Trophoblast cell (in vitro differentiated cells and primary cell): ENCODE measurements at places on chromosomes 16 and 17.

- H3K36me3 ChIP-seq, result no peaks in the 10 kb centered on the region
- H3K27me3 ChIP-seq, result no peaks in the 10 kb centered on the region
- H3K4me3 ChIP-seq, result no peak overlapping the region
- peaks cover 3% of the 10 kb centered on the region for H3K4me1 ChIP-seq
- DNase-seq, result peak; percentile 43
Measured at GRCh38 chr17:42386777-42387657, 1.2 kb downstream of the STAT3 start.

- H3K4me1 ChIP-seq, result peaks cover 6% of the 10 kb centered on the region
- no peaks in the 10 kb centered on the region for H3K27me3 ChIP-seq
- no peak for DNase-seq
Measured at GRCh38 chr16:85537795-85538401, 75.2 kb upstream of the GSE1 start.

DNA sequence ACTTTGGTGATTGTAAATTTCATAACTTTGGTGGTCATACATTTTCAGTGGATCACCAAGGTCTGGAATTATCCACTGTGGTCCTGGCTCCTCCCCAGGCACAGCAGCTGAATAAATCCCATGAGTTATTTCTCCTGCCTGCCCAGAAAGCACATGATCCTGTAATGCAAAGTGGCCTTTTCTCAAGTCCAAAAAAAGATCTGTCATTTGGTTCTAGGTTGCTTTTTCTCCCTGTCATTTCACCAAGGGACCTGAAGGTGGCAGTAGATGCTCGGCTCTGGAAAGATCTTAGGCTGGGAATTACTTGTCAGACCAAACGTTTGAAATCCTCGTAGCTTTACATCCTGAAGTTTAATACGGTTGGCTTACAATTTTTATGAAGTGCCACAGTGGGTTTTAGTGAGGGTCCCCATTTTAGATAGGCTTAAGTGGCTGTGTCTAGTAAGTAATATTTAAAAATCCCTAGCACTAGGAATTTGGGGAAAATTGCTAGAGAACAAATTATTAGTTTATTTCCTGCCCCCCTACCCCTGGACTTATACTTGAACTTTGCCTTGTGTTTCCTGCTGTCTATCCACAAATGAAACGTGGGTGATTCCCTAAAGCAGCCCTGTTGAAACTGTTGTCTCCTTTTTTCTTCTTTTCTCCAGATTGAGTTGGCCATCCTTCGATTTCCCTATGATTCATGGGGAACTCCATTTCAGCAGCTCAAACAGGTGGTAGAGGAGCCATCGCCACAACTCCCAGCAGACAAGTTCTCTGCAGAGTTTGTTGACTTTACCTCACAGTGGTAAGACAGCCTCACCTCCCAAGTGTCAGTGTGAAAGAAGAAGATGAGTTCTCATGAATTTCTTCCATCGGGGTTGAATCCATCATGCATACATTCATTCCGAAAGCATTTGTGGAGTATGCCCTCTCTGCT lies 111.7 kb downstream of the MAP2K6 start:
- peak; percentile 86 for DNase-seq
- no peak overlapping the region for H3K27ac ChIP-seq
- no peak overlapping the region for H3K4me3 ChIP-seq
- H3K27me3 ChIP-seq, result no peaks in the 10 kb centered on the region
- H3K4me1 ChIP-seq, result no peaks in the 10 kb centered on the region

DNA sequence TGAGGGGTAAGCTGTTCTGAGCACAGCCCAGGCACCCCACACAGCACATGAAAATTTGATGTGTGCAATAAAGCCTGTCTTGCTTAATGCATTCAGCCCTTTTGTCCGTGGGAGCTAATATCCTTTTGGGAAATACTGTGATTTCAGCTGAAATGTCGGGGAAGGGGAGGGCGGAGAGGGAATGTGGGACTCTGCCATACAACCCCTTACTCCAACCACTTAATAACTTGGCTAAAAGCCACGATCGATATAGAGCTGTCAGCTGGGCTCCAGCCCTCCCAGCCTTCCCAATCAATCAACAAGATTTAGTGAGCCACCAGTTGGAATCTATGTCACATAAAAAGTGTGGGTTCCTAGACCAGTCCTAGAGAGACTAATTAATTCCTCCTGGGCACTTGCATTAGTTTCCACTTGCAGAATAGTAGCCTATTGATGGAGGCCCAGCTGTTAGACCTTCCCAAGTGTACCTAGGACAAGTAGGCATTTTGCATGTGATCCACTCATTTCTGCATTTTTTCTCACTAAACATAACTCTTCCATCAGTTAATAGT lies 82.7 kb upstream of the PIRT start:
- H3K4me1 ChIP-seq, result no peaks in the 10 kb centered on the region
- H3K27ac ChIP-seq, result no peak overlapping the region
- H3K36me3 ChIP-seq, result no peaks in the 10 kb centered on the region

GRCh38 chr16:62256406-62256805 lies 220.2 kb upstream of the CDH8 start:
- no peaks in the 10 kb centered on the region for H3K27me3 ChIP-seq
- H3K27ac ChIP-seq, result no peak overlapping the region
- no peaks in the 10 kb centered on the region for H3K36me3 ChIP-seq
- no peak overlapping the region for H3K4me3 ChIP-seq
- no peak for DNase-seq

DNA sequence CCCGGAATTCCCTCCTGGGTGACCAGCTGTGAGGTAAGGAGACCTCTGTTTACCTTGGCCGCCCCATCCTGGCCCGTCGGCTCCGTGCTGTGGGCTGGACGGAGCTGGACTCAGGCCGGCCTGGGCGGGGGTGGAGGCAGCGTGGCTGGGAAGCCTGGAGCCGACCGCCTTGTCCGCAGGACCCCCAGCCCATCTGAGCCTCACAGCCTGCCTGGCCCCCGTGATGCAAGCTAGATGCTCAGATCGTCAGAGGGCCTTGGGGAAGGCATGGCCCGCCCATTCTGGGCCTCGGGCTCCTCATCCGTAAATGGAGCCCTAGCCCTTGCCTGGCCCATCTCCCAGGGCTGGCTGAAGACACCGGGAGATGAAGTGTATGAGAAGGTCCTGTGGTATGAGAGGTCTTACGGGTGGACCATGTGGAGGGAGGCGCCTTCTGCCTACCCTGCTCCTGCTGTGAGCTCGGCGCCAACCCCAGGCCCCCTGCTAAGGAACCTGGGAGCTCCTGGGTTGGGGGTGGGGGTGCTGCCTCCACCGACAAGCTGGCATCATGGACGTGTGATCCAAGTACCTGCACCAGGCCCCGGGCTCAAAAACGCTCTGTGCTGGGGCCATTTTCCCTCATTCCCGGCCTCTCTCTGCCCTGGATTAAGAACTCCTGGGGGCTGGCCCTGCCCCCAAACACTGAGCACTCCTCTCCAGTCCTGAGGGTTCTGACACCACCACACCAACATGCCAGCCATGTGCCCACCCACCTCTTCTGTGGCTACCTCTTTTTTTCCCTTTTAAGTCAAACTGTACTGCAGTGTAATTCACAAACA lies 5.4 kb upstream of the P2RX1 start:
- no peak overlapping the region for H3K27ac ChIP-seq
- no peaks in the 10 kb centered on the region for H3K27me3 ChIP-seq
- no peak overlapping the region for H3K4me3 ChIP-seq
- no peaks in the 10 kb centered on the region for H3K36me3 ChIP-seq
- no peak for DNase-seq

GRCh38 chr17:61000911-61001310 lies 323.3 kb downstream of the BCAS3 start:
- H3K4me3 ChIP-seq, result no peak overlapping the region
- no peak overlapping the region for H3K27ac ChIP-seq
- H3K4me1 ChIP-seq, result no peaks in the 10 kb centered on the region
